ENCODE measurements at places on chromosomes 7 and 10. TPM values are rescaled to one million over a fixed set of nuclear protein-coding genes. Genes with fewer than 3 reads are reported as not detected.

Gene MKRN1
- total RNA-seq: 73.8 TPM

Gene SPAM1
- total RNA-seq: not detected

Gene NME8
- total RNA-seq: not detected

Gene PRPS1L1
- total RNA-seq: not detected

Gene GATAD1
- 30.1 TPM for total RNA-seq

Gene CALCR
- not detected for total RNA-seq

Gene ZNF804B
- total RNA-seq: not detected

Gene TRPV5
- total RNA-seq: not detected

Gene GFRA1
- not detected for total RNA-seq

Gene SPACDR
- 0.37 TPM for total RNA-seq

Gene RBM17
- total RNA-seq: 54.7 TPM

Gene GDF2
- total RNA-seq: not detected

Gene DYNC1I1
- total RNA-seq: 2.1 TPM

Gene PTPN20
- total RNA-seq: 1.2 TPM

Gene CYP26C1
- 0.12 TPM for total RNA-seq

Gene KLF14
- under 0.01 TPM for total RNA-seq

Gene SLK
- 87.3 TPM for total RNA-seq

Gene CTAGE15
- total RNA-seq: not detected

Gene C10orf105
- total RNA-seq: under 0.01 TPM

Gene HILPDA
- total RNA-seq: 19.5 TPM

Gene SMKR1
- 0.44 TPM for total RNA-seq

Gene UCN3
- total RNA-seq: not detected

Gene TRIM73
- 0.55 TPM for total RNA-seq

Gene ADAMTS14
- 4.0 TPM for total RNA-seq

Gene DGKI
- total RNA-seq: 2.9 TPM

Gene TIAL1
- 34.0 TPM for total RNA-seq

Gene ECHDC3
- total RNA-seq: 12.0 TPM

Gene TAF5
- 7.7 TPM for total RNA-seq

Gene CDK5
- total RNA-seq: 21.6 TPM

Gene C10orf88
- 11.9 TPM for total RNA-seq

Gene GIMAP7
- not detected for total RNA-seq

Gene SH2B2
- 2.0 TPM for total RNA-seq

Gene FAM20C
- 35.9 TPM for total RNA-seq

Gene PNLIPRP1
- total RNA-seq: not detected

Gene INSYN2A
- 0.11 TPM for total RNA-seq

Gene ENTPD1
- total RNA-seq: under 0.01 TPM

Gene GNGT1
- total RNA-seq: not detected

Gene RNF133
- total RNA-seq: 1.1 TPM

Gene VSTM4
- total RNA-seq: 1.1 TPM

Gene PRTFDC1
- 22.9 TPM for total RNA-seq

Gene WEE2
- total RNA-seq: not detected

Gene ZNF853
- 3.9 TPM for total RNA-seq

Gene PAPSS2
- total RNA-seq: 77.7 TPM

Gene ARHGEF35
- 2.1 TPM for total RNA-seq

Gene MKI67
- 10.1 TPM for total RNA-seq

Gene WDR86
- not detected for total RNA-seq

Gene SCART1
- total RNA-seq: 4.2 TPM

Gene KIF20B
- 14.6 TPM for total RNA-seq

Gene FAM25C
- total RNA-seq: not detected

Gene C10orf53
- under 0.01 TPM for total RNA-seq

Gene FOXI2
- not detected for total RNA-seq

Gene ADRA2A
- total RNA-seq: 2.0 TPM
